ENCODE measurements at places on chromosomes 7 and 10.

DNA sequence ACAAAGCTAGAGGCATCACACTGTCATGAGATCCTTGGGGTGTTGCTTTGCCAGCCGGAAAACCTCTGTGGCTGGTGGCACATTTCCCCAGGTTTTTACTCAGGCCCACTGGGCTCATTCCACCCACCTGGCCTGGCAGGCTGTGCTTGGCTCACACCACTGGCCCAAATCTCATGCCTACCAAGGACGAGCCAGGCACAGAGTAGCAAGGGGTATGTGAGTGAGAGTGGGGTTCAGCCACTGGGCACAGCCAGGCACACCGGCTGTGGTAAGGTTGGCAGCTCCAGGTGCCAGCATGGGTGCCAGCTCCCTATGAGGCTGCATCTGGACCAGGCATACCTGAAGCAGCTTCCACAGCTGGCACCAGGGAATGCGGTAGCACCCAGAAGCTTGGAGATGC, 21.4 kb downstream of the STEAP1 start:
- no peak for DNase-seq

GRCh38 chr10:56586461-56586891, 225.4 kb upstream of the ZWINT start:
- no peak for DNase-seq

DNA sequence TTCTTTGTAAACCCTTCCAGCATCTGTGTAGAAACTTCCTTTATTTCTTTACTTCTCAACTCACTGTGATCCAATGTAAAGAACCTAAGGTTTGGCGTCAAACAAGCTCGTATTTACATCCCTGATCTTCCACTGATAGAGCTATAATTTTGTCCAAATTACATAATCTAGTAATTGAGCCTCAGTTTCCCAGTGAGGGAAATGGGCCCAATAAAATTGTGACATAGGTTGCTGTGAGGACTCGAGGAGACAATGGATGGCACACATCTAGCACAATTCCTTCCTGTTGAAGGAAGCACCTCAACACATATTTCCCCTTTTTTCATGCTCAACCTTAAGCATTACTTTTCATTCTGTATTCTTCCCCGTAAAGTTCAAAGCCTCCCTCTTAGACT, 193.3 kb upstream of the BMPER start:
- DNase-seq: no peak

DNA sequence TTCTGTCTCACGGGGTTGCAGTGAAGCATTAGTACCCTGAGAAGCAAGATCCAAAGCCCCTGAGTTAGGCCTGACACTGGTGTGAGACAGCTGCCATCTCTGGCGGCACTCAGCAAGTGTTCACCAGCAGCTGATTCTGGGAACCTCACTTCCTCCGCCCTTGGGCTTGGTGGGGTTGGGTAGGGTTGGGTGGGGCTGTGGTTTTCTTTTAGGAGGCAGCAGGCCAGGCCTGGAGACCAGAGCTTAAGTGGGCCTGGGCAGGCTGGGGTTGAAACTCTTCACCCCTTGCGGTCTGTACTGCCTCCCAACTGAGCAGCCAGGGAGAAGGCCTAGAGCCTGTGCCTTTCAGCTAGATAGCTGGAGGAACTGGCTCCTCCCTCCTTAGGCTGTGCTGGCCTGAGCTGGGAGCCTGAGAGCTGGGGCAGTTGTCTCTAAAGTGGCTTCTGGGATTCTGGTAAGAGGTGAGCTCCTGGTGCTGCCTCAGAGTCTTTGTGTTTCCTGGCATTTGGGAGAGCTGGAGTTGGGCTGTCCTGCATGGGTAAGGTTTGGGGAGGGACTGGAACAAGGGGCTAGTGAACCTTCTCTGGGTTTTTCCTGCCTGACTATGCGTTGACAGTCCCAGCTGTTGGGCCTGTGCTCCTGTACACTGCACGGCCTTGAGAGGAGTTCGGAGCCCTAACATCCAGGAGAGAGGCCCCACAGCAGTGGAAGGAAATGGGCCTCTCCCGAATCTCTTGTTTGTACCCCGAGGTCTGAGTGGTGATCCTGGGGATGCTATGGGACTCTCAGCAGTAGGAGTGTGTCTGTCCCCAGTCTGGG, 5.1 kb downstream of the TSPAN14 start:
- no peak for DNase-seq

GRCh38 chr10:62583876-62584615, 209.9 kb downstream of the ZNF365 start:
- no peak for DNase-seq

DNA sequence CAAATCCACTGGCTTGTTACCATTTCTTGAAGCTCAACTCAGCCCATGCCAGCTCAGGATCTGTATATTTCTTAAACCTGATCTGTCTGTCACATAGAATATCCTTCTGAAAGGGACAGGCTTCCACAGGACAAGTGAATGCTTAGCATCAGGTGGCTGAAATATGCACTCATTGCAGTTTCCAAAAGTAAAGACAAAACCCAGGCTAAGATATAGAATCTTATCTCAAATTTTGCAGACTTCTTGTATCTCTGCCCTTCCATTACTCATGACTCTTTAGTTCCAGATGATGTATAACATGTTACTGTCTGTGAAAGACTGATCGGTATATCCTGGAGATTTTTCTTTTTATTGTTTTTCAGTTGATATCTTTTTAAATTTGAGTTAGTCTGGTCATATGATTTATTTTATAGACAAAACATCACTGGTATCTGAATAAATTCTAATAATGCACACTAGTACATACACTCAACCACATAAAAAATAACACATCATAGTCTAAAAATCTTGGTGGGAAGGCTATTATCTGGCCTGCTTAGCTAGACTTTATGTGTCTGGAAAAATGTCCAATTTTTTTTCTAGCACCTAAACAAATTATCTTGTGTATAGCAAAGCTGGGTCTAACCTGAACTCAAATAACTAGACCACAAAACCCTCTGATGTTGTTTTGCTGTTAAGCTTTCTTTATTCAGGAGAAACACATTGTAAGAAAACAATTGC, 182.6 kb downstream of the ADAM12 start:
- DNase-seq: no peak

DNA sequence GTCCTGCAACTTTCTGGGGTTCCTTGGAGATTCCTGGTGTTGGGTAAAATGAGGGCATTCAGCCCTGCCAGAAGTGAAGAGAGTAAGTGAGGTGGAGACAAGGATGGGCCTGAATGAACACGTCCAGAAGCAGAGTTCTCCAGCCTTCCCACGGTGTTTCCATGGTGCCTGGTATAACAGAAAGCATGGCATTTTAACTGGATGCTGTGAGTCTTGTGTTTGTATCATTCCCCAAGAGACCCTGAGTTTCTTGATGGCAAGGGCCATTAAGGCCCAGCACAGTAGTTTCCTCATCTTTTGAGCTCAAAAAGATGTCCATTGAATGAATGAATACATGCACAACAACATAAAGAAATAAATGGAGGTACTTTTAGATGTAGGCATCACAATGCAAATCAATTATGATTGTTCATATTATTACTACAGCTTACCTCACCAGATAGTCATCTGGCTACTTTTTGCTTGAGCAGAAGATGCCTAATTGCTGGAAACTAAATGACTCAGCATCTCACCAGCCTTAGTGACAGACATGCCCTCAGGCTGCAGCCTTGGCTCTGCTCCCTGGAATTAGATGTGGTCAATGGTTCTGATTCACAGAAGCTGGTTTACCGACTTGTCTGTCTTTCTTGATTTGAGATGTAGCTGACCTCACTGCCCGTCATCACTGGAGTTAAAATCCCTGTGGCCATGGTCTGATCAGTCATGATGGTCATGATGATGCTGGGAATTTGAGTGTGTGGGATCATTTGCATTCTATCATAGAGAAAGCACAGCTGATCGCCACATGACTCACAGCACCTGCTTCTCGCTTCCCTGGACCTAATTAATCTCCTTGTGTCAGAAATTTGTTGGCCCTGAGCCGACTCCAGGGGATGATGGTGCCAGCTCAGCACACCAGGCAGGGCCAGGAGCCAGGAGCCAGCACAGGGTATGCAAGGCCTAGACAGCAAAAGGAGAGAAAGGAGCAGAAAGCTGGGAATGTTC, 83.9 kb downstream of the CXCL12 start:
- DNase-seq: no peak

DNA sequence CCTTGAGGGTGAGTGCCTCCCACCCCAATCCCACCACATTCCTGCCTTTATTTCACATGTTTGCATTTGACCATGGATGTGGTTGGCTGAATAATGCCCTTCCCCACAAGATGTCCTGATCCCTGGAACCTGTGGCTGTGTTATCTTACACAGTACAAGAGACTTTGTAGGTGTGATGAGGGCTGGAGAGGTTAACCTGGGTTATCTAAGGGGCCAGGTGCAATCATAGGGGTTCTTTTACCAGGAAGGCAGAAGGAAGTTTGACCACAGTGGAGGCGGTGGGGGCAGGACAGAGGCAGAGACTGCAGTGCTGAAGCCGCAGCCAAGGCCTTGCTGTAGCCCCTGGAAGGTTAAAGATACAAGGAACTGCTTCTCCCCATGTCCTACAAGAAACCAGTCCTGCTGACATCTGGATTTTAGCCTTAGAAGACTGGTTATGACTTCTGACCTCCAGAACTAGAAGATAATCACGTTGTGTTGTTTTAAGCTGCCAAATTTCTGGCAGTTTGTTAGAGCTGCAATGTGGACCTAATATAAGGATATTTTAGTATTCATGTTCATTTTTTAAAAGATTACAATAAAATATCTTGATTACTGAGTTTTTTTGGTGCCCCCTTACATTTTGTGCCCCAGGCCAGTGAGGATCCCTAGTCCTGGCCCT, 136.6 kb downstream of the ARHGAP22 start:
- no peak for DNase-seq

- no peak for DNase-seq
Measured at GRCh38 chr10:803041-803741, 113.7 kb upstream of the DIP2C start.

GRCh38 chr7:158257516-158258410, 329.9 kb downstream of the PTPRN2 start:
- no peak for DNase-seq

DNA sequence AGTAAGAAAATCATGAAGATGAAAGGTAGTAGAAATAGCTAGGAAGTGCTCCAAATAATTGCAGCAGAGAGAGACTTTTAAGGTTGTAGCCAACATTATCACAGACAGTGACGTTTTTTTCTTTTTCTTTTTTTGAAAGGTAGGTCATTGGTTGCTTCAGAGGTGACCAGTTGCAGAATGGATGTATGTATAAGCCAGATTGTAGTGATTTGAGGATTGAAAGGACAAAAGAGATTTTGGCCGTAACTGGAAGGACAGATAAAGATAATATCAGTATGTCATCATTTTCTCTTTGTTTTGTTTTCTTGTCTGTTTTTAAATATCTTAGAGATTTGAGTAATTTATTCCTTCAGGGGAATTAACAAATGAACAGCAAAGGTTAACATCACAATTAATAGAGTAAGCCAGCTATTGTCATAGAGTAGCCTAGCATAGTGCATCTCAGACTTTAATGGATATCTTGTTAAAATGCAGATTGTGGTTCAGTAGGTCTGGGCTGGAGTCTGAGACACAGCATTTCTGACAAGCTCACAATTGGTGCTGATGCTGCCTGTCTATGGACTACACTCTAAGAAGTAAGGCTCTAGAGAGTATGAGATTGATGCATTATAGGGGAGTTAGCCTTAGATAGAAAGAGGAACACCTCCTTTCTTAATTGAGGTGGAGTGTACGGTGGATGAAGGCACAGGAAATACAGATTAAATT, 28.3 kb downstream of the CDK13 start:
- no peak for DNase-seq

- DNase-seq: no peak
Measured at GRCh38 chr7:20350518-20350951, 19.8 kb downstream of the ITGB8 start.

- DNase-seq: no peak
Measured at GRCh38 chr7:133741703-133742102, 385.4 kb upstream of the LRGUK start.

DNA sequence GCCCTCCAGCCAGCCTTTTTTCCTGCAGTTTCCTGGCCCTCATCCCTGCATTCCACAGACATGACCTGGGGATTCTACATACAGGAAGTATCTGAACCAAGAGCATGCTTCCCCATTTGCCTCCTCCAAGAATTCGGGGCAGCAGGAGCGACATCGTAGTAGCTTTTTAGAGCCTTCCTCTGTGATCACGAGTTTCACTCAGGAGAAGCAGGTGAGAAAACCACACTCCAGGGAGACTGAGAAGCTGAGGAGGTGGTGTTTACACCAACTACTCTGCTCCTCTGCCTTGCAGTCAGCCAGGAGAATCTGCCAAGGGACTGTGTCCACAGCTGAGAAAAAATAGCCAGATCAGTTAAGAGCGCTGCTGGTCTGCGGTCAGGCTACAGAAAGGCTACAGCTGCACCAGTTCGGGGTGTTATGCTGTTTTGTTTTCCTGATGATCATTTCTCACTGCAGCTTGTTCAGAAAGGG, 54.1 kb downstream of the HSPA12A start:
- DNase-seq: no peak

DNA sequence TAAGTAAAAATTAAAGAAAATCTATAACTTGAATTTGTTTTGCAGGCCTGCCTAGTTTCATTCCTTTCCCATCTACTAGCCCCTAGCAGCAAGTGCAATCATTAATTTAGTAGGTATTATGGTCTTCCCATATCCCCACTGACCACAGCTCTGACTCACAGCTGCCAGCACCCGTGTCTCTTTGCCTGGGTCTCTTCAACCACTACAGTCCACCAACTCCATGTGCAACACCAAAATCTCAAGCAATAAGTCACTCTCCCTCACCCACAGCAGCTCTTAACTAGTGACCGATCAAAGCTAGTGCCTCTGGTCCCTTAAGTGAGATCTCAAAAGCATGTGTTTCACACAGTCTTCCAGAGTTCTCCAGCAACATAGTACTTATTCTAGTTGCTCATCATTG, 26.0 kb upstream of the THSD7A start:
- no peak for DNase-seq

GRCh38 chr10:70354556-70354955, 27.9 kb downstream of the LRRC20 start:
- no peak for DNase-seq

DNA sequence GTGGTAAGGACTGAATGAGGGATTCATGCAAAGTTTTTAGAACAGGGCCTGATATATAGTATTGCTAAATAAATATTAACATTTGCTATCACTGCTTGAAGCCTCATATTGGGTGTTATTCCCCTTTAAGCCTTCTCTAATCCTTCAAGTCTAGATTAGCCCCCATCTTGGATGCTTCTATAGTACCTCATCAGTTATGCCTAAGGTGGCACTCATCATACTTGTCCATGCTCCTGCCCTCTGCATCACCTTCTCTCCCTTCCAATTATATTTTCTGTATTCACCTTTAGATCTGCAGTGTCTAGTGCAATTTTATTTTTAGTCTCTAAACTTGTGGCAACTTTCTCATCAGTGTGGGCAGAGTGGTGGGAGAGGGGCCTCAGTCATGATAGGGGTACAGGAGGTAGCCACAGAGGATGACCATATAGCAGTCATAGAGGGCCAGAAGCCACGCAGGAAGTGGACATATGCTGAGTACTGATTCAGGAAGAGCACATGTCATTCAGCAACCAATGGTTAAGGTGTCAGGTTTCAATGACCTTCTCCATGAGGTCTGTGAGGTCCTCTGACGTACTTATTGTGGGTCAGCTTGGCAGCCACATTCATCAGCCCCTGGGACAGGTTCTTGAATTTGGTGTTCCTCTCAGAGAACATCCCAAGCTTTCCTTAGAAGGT, 2.5 kb downstream of the ENTPD1 start:
- DNase-seq: no peak

Data from activated CD4-positive, alpha-beta T cell treated with anti-CD3 and anti-CD28 coated beads, Interleukin-2, amount 50 U/mL, for 24 hours (primary cell).